ENCODE measurements at places on chromosomes 4 and X.

DNA sequence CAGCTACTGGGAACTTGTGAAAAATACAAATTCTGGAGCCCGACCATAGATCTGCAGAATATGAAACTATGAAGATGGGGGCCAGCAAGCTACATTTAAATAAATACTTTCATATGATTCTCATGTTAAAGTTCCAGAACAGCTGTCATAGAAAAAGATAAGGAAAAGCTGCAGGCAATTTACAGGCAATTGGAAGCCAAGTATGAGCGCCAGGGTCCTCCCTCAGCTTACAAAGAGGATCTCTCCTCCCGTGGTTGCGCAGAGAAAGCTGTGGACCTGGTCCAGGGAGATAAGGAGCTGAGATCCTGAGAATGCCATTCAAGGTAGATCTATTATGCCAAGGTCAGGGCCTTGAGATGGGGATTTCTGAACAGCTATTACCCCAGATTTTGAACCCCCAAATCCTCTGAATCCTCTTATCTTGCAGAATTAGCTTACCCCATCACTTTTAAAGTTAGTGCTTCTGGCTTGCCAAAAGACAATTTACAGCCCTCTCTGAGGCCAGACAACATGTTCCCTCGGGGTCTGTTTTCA is 25.6 kb upstream of the FRAS1 start:
- no peak for DNase-seq

DNA sequence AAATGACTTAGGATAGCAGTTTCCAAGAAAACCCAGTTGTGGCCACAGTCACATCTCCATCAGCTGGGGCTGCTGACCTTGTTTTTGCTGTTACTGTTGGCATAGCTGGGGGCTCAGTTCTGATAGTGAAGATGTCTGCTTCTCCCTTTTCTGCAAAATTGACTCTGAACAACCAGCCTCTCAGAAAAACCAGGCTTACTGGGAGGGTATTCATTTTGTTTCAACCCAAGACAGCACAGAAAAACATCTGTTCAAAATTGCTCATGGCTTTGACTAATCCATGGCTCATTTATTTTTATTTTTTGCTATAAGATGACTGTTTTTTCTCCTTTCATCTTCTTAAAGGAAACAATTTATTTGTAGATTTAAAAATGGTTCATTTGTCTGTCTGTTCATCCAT is 53.1 kb downstream of the RASL11B start:
- DNase-seq, result no peak

DNA sequence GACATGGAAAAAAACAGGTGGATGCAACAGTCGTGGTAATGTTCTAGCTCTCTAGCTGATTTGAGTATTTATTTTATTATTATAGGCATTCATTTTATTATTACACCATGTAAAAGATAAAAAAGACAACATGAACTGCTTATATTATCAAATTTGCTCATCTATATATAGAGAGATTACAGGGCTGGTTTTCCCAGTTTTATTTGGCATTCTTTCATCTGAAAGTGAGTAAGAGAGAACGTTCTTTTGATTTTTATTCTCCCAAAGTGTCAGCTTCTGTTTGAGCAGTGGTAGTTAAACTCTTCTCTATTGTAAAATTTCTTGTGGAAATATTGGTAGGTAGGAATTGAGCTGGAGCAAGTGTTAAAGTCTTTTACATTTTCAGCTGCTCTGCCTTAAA is 179.9 kb downstream of the SOWAHB start:
- no peak for DNase-seq

- DNase-seq, result no peak
These were observed at the start of gene HTR2C for GRCh38 chrX:114583646-114584374. Gene HTR2C (plus strand): TSS chrX:114584086. CDS start chrX:114726937, 142,851 bp downstream.

DNA sequence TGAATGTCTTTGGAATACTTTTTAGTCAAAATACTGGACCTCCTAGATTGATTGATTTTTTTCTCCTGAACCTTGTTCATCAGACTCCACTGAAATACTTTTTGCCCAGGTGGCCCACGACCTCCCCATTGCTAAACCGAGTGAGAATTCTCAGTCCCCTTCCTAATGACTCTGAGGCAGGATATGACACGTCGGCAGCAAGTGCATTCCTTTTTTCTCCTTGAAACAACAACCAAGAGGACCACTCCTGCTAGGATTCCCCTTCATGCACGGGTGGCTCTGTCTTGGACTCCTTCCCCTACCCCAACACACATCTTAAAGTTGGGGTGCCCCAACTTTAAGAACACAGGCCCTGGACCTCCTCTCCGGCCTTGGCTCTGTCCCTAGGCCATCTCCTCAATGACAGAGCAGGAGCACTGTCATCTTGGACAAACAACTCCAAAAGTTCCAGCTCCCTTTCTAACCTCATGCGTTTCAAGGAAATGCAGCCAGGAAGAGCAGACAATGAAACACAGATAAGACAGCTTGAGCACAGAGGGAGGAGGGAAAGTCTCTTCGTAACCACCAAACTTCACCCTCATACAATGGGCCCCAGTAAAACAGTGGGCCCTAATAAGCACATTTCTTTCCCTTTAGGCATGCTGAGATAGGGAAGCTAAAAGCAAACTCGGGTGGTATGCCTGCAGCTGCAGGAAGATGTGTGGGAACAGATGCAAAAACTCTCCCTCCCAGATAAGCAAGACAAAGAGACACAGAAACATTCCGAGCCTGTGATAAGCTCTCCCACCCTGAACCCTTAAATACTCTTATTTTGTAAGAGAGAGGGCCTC is 33.9 kb downstream of the ZBTB49 start:
- no peak for DNase-seq

GRCh38 chr4:54015423-54016030 is 48.9 kb downstream of the CHIC2 start:
- no peak for DNase-seq

DNA sequence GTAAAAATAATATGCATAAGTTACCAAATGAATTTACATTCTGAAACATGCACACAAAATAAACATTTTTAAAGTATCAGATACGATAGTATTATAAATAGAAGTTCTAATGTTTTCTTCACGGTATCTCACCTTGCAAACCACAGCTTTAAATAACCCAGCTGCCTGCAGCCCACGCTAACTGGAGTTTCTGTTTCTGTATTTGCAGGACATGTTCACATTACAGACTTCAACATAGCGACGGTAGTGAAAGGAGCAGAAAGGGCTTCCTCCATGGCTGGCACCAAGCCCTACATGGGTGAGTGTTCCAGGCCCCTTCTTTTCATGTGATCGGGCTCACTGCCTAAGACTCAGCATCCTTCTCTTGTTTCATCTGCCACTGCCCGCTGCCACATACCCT is 291.7 kb downstream of the EVC2 start:
- no peak for DNase-seq

GRCh38 chr4:61580721-61581377 is 380.7 kb downstream of the ADGRL3 start:
- DNase-seq, result no peak

DNA sequence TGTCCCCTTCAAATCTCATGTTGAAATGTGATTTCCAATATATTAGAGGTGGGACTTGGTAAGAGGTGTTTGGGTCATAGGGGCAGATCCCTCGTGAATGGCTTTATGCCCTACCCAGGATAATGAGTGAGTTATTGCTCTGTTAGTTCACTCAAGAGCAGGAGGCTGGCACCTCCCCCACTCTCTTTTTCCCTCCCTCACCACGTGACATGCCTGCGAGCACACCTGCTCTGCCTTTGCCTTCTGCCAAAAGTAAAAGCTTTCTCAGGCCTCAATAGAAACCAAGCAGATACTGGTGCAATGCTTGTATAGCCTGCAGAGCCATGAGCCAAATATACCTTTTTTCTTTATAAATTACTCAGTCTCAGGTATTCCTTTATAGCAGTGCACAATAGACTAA is 286.3 kb upstream of the UGT8 start:
- DNase-seq, result no peak

GRCh38 chr4:163350672-163351071 is 7.0 kb downstream of the NPY5R start:
- DNase-seq, result no peak

DNA sequence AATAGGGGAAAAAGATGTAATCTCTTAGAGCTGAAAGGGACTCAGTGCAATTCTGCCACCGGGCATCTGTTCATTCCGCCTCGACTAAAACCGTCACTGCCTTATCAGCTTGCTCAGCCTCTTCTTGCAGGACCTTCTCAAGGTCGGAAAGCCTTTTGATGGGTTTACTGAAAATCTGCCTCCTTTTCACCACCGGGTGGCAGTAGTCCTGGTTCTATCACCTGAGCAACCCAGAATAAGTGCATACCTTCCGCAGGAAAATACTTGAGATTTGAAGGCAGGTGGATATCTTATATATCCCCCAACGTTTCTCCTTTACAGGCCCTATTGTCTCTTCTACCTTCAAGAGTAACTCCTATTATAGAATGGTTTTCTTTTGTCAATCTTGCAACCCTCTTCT is 103.4 kb upstream of the PAK3 start:
- peak; percentile 1 for DNase-seq

DNA sequence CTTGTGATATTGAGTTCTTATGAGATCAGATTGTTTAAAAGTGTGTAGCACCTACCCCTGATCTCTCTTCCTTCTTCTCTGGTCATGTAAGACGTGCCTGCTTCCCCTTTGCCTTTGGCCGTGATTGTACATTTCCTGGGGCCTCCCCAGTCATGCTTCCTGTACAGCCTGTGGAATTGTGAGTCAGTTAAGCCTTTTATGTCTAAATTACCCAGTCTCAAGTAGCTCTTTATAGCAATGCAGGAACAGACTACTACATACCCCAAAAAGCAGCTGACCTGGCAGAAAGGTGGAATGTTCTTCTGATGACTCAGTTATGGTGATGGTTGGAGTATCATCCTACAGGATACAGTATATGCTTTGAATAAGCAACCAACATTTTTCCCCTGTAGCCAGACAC is 11.4 kb upstream of the MCUB start:
- DNase-seq, result no peak

- no peak for DNase-seq
These were observed 12.8 kb downstream of the FRYL start for GRCh38 chr4:48767055-48767929.

DNA sequence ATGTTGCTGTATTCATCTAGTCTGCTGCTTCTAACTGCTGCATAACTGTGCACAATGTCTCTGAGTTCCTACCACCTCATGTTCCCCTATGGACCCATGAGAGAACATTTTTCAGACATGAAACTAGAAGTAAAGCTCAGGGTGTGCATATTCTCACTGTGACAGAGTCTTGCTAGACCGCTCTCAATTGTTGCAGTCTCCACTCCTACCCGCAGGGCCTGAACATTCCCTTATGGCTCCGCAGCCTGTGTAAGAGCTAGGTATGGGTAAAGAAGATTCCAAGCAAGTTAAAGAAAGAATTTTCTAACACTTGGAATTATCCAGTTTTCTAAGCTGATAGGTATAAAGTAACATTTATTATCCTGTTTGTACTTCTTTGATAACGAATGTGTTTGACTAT is 5.4 kb downstream of the OCIAD2 start:
- DNase-seq, result no peak

- DNase-seq, result peak; percentile 42
These were observed 119.7 kb downstream of the NFKB1 start for GRCh38 chr4:102620697-102621497.

GRCh38 chr4:38278255-38278654 is 318.1 kb downstream of the PTTG2 start:
- DNase-seq, result no peak

DNA sequence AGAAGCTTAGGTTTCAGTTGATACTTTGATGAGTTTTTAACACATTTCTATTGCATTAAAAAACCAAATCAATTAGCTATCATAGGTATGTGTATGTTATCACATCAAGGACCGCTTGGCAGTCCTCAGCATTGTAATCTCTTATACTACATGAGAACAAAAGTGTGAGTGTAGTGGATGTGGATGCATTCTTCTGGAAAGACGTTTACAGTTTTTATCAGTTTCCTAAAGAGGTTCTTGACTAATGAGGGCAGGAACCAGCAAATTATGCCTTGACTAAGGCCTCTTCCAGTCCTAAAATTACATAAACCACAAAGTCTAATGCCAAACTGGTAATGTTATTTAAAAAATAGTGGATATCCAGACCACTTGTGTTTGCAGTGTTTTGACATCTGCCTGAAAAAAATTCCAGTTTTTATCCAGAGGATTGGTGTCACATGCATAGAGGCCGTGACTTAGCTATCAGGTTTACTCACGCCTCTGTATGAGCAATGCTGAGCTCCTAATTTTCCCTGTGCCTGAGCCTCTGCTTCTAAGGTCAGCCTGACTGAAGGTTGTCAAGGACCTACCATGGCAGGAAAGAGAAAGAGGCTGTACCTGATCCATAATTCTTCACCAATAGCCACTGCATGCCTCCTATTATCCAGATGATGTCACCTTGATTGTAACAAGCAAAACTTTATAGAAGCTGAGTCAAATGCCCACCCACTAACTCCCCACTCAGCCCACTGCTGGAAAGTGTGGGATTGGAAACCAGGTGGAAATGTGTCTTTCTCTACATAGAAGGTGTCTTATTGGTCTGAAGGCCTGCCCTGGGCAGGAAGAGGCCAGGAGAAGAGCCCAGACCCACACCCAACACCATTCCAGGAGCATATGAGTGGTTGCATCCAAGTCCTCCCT is 68.7 kb downstream of the ENPP6 start:
- no peak for DNase-seq

Measured in AG09319 (cell line).